ENCODE measurements at places on chromosomes 5 and 9. TPM values are rescaled to one million over a fixed set of nuclear protein-coding genes. Genes with fewer than 3 reads are reported as not detected.

Gene PCDHGB6
- 7.7 TPM for total RNA-seq

DNA sequence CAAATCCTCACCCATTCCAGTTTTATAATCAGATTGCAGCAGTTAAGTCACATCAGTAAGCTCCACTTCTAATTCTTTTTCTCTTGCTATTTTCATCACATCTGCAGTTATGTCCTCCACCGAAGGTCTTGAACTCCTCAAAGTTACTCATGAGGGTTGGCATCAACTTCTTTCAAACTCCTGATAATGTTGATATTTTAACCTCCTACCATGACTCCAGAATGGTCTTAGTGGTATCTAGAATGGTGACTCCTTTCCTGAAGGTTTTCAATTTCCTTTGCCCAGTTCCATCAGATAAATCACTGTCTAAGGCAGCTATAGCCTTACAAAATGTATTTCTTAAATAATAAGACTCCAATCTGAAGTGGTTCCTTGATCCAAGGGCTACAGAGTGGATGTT is 53.8 kb upstream of the EDIL3 start:
- H3K27ac ChIP-seq, result no peak overlapping the region
- H3K4me1 ChIP-seq, result no peaks in the 10 kb centered on the region
- H3K4me3 ChIP-seq, result no peak overlapping the region

Gene SLC6A18
- total RNA-seq, result not detected

DNA sequence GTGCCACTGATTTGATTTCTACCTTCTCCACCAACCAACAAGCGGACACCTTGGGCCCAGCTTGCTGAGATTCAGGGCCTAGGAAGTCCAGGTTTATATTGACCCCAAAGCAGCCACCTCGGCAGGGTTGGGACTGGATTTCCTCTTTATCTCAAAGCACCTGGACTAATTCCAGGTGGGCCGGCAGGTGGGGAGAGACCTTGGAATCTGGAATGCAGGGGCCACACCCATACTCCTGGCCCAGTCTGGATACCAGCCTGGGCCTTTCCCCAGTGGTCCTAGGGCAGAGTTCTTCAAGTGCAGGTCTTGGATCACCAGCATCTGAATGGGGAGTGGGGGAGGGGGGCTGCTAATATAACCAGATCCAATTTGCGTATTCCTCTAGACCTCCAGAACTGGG is 93.1 kb downstream of the PCDH1 start:
- H3K4me3 ChIP-seq, result no peak overlapping the region
- H3K27ac ChIP-seq, result no peak overlapping the region
- H3K36me3 ChIP-seq, result no peaks in the 10 kb centered on the region
- no peak for DNase-seq
- H3K27me3 ChIP-seq, result no peaks in the 10 kb centered on the region

DNA sequence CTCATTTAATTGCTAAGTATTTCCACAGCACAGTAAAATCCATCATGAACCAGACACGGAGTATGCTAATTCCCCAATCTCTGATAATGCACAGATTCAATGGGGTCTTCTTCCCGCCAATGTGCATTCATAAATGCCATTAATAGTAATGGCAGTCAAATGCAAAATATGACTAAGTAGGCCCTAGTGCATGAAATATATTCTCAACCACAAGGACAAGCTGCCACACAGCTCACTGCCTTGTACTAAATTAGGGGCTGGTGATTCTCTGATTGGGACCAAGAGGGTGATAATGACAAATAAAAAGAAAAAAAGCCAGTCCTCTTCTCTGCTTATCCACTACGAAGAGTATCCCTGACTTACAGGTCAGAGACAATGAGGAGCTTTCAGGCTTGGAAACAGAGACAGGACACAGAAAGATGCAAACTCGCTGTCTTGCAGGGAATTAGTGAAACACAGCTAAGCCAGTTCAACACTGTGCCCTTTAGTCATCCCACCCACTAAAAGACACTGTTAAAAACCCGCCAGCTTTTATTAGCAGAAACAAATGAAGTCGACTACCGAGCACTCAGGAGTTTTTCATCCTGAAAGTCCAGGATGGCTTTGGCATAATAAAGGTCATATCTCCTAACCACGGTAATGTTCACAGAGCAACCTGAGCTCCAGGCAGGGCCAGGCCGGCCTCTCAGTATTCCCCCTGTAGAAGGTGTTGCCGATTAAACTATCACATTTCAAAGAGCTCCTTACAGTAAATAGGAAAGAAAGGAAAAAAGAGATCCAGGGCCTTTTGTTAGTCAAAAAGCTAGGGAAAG is 148.1 kb downstream of the EBF1 start:
- H3K4me3 ChIP-seq, result no peak overlapping the region
- no peak for DNase-seq
- no peaks in the 10 kb centered on the region for H3K36me3 ChIP-seq

GRCh38 chr5:17723876-17724275 is 89.6 kb downstream of the TAF11L14 start:
- no peaks in the 10 kb centered on the region for H3K36me3 ChIP-seq
- no peak overlapping the region for H3K27ac ChIP-seq
- H3K4me1 ChIP-seq, result no peaks in the 10 kb centered on the region
- no peak for DNase-seq
- no peaks in the 10 kb centered on the region for H3K27me3 ChIP-seq

Gene DEPDC1B
- 0.30 TPM for total RNA-seq

GRCh38 chr5:154249826-154250225 is 59.3 kb downstream of the GALNT10 start:
- H3K4me1 ChIP-seq, result no peaks in the 10 kb centered on the region
- H3K27me3 ChIP-seq, result no peaks in the 10 kb centered on the region
- no peak for DNase-seq
- H3K27ac ChIP-seq, result no peak overlapping the region
- no peak overlapping the region for H3K4me3 ChIP-seq
- H3K36me3 ChIP-seq, result no peaks in the 10 kb centered on the region

DNA sequence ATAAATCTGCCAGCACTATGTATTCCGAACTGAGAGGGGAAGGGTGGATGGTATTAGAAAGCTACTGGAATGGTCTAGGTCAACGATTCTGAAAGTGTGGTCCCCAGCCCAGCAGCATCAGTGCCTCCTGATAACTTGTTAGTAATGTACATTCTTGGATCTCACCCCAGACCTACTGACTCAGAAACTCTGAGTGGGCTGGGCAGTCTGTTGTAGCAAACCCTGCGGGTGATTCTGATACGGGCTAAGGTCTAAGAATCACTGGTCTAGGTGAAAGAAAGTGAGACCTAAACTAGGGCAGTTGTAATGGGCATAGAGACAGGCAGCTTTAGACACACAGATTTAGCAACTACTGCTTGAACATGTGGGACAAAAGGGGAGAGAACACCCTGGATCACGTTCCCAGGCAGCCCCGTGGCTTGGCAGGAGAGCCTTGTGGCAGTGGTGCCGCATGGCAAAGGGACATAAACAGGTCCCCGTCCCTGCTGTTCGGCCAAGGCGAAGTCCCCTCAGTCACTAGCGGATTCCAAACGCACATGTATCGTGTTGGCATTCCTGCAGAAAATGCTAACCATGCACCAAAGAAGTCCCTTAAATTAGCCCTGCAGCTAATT is 216.3 kb downstream of the TTLL11 start:
- no peak overlapping the region for H3K4me3 ChIP-seq
- no peak for DNase-seq
- no peaks in the 10 kb centered on the region for H3K4me1 ChIP-seq
- no peaks in the 10 kb centered on the region for H3K27me3 ChIP-seq
- no peak overlapping the region for H3K27ac ChIP-seq

Gene PELO
- 31.5 TPM for total RNA-seq

DNA sequence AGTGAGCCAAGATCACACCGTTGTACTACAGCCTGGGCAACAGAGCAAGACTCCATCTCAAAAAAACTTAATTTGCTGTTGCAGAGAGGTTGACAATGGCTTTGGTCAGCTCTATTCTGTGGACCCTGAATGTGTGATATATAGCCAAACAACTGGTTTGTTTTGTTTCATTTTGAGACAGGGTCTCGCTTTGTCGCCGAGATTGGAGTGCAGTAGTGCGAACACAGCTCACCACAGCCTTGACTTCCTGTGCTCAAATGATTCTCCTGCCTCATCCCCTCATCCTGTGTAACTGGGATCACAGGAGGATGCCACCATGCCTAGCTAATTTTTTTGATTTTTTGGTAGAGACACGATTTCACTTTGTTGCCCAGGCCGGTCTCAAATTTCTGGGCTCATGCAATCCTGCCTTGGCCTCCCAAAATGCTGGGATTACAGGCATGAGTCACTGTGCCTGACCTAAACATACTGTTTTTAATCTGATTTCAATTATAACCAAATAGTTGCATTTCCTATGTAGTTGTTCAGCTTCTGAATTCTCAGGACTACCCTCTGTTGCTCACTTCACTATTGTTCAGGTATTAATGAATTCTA is 9.8 kb downstream of the RNF183 start:
- no peak for DNase-seq
- no peak overlapping the region for H3K27ac ChIP-seq
- no peak overlapping the region for H3K4me3 ChIP-seq
- H3K36me3 ChIP-seq, result peaks cover 54% of the 10 kb centered on the region
- H3K27me3 ChIP-seq, result no peaks in the 10 kb centered on the region

DNA sequence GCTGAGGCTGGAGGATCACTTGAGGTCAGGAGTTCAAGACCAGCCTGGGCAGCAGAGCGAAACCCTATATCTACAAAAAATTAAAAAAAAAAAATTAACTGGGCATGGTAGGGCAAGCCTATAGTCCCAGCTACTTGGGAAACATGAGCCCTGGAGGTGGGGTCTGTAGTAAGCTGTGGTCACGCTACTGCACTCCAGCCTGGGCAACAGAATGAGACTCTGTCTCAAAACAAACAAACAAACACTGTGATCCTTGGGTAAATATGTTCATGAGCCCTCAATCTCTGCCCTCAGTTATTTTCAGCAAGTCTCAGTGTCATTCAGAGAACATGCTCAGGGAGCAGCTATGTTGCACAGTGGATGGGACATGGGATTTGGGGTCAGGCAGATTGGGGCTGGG is 76.2 kb downstream of the PTTG1 start:
- no peak overlapping the region for H3K4me3 ChIP-seq
- H3K27ac ChIP-seq, result no peak overlapping the region
- no peaks in the 10 kb centered on the region for H3K4me1 ChIP-seq

GRCh38 chr9:8680157-8680556 is 880.6 kb upstream of the DMAC1 start:
- H3K36me3 ChIP-seq, result no peaks in the 10 kb centered on the region
- DNase-seq, result no peak
- no peaks in the 10 kb centered on the region for H3K4me1 ChIP-seq
- H3K27ac ChIP-seq, result no peak overlapping the region
- H3K27me3 ChIP-seq, result no peaks in the 10 kb centered on the region
